Progenitor cell of endocrine pancreas (in vitro differentiated cells): ENCODE measurements at places on chromosomes 7 and 10. TPM values are rescaled to one million over a fixed set of nuclear protein-coding genes. Genes with fewer than 3 reads are reported as not detected.

Gene DNAAF5
- 46.7 and 51.0 TPM in 2 replicates for total RNA-seq

Gene TAS2R3
- 3.1 and 3.9 TPM in 2 replicates for total RNA-seq

Gene KAT6B
- 75.4 and 76.9 TPM in 2 replicates for total RNA-seq

- DNase-seq = no peak
Measured at GRCh38 chr10:13485623-13486022, 43.2 kb downstream of the BEND7 start.

GRCh38 chr7:156220701-156221100 lies 408.4 kb upstream of the SHH start:
- DNase-seq = no peak

- no peak for DNase-seq
Measured at GRCh38 chr10:70418229-70418628, 14.3 kb downstream of the EIF4EBP2 start.

DNA sequence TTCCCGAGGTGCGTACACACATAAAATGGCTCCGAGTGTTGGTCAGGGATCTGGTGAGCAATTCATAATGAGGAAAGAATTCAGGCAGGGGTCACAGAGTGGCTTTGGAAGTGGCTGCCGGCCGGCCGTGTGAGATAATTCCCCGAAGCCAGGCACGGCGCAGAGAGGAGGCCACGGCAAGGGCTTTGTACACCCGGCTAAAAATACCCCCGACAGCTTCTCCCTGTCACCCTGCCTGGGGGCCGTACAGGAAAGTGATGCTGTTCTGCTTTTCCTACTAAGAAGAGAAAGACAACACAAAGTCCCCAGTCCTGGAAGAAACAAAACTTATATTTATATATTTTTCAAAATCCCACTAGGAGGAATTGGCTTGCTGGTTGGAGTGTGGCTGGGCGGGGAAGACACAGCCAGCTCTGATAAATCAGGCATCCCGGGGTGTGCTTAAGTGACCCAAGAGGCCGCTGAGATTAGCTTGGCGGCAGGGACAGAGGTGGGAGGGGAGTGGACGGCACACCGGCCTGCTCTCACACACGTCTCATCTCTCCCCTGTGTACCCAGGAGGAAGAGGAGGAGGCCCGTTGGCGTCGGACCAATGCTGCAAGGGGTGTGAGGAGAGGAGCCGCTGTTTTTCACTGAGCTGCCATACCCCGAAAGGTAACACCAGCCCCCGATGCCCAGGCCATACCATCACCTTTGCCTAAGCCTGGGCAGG lies 70.5 kb downstream of the ZMIZ1 start:
- no peak for DNase-seq

DNA sequence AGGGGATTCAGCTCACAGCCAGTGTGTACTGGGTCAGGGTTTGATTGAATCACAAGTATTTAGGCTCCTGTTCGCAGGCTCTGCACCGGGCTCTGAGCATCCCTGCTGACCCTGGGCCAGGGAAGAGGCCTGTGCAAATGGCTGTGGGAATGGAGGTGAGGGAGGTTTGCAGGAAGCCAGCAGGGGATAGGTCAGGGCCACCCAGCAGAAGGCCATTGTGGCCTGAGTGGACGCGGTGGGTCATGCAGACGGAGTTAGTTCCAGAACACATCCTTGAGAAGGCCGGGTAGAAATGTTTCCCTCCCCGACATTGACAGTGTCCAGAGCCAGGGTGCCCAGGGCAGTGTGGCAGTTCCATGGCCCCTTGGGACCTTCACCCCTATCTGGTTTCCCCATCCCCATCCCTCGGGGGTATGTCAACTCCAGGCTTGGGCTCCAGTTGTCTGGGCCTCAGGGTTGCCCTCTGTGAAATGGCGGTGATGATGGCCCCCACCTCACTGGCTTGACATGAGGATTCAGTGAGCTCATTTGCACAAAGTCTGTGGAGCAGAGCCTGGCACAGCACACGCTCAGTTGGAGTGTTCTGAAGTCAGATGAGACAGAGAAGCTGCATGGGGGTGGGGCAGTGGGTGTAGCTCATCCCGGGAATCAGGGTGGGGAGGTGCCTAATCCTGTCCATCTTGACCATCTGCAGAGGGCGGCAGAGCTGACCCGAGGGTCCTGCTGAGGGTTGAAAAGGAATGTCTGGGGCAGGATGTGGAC lies 107.6 kb downstream of the ADCY1 start:
- no peak for DNase-seq

Gene ANKRD26
- total RNA-seq = 18.2 and 23.0 TPM in 2 replicates

DNA sequence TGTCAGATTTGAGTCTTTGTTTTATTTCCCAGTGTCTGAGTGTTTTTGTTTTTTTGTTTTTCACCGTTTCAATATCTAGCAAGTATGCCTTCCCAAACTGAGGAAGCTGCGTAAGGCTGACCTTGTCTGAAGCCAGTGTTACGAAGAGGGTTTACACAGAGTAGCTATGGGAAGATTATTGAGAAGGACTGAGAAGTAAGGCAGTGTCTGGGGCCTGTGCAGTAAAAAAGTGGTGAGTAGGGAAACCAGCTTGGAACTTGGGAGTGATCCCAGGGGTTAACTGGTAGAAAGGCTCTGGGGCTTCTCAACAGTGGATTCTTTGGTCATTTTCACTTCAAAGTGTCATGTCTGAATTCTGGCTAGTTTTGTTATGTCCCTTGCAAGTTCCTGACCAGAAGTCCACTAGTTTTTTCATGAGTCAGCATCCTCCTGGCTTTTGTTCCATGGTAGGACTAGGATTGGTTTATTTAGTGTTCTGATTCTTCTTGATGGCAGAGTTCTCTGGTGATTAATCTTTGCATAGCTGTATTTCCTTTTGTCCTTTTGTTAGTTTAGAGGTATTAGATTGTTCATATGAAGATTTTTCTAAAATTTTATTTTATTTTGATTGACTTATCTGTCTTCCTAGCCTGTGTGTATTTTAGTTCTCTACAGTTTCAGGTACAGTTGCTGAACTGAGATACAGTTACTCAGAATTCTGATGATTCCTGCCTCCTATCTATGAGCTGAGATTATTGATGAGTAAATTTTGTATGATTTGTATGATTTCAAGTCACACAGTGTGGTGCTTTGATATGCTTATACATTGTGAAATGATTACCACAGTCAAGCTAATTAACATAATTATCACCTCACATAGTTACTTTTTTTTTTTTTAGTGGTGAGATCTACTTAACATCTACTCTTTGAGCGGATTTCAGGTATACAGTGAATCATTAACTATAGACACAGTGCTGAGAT lies 19.0 kb downstream of the GARS1 start:
- DNase-seq = no peak

DNA sequence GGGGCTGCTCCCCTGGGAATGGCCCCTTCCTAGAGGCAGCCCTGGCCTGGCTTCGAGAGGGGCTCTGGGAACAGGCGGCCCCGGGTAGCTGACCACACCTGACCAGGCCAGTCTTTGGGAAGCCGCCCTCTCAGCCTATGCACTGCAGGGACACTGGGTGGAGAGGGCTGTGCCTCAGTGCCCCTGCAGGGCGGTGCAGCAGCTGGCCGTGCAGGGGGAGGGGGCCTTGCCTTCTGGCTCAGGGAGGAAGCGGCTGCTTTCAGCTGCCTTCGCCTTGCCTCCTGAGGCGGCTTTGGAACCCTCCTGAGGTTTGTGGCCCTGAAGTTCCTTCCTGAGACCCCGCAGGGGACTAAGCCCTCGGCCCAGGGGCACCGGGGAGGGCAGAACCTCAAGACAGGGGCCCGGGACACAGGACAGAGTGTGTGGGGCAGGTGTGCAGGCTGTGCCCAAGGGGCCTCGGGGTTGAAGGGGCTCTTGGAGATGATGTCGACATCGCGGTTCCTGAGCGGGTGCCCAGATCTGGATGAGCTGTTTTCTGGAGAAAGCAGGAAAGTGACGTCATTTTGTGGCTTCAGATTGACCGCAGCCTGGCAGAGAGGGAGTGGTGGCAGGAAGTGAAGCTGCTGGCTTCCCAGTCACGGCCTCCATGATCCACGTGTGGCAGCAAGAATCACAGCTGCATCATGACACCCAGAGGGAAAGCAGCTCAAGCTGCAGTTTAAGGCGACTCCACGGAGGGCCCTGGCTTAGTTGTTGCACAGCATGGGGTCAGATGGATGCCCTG lies 17.7 kb downstream of the ADAM8 start:
- DNase-seq = no peak

DNA sequence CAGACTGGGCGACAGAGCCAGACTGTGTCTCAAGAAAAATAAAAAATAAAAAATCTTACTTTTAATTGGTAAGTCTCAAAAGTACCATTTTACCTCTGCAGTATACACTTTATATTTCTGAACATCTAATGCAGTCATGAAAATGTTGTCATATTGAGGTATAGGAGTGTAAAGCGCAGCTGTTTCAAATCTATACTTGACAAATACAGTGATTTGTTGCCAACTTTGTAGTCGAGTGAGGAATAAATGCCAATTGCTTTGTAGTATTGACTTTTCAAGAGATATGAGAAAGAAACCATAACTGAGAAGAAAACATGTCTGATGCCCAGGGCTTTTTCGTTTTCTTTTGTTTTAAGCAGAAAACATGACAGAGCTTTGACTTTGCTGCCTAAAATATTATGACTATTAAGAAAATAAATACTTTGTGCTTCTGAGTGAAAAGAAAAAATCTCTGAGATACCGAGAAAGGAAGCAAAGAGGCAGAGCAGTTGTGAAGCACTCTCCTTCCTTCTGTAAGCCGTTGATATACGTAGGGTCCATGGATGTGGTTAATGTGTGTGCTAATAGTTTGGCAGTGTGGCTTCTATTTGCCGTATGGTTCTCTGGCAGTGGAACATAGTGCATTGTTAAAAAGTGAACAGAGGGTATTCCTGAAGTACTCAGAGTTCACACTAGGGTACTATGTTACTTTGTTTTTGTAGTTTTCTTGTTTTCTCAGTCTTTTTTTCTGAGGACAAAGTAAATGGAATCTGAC lies 38.2 kb downstream of the AVL9 start:
- no peak for DNase-seq

- no peak for DNase-seq
Measured at GRCh38 chr10:79459243-79459642, 13.8 kb upstream of the ZCCHC24 start.
